ENCODE measurements at places on chromosomes 7 and 10. TPM values are rescaled to one million over a fixed set of nuclear protein-coding genes. Genes with fewer than 3 reads are reported as not detected.

The HOXA2 gene
- not detected for total RNA-seq

The OGDHL gene
- total RNA-seq, result not detected

DNA sequence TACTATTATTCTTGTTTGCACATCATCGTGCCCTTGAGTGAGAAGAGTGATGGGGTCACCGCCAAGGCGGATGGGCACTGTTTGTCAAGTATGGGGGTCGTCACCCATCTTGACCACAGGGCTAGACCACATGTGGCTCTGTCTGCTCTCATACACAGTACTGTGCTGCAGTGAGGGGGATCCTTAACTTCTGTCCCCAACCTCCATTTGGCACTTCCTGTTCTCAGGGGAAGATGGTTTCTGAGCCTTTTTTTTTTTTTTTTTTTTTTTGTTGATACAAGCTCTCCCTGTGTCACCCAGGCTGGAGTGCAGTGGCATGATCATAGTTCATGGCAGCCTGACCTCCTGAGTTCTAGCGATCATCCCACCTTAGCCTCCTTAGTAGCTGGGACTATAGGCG is 13.6 kb downstream of the WBP1L start:
- H3K27me3 ChIP-seq, result no peaks in the 10 kb centered on the region
- H3K36me3 ChIP-seq, result no peaks in the 10 kb centered on the region
- DNase-seq, result no peak
- H3K4me3 ChIP-seq, result no peak overlapping the region

DNA sequence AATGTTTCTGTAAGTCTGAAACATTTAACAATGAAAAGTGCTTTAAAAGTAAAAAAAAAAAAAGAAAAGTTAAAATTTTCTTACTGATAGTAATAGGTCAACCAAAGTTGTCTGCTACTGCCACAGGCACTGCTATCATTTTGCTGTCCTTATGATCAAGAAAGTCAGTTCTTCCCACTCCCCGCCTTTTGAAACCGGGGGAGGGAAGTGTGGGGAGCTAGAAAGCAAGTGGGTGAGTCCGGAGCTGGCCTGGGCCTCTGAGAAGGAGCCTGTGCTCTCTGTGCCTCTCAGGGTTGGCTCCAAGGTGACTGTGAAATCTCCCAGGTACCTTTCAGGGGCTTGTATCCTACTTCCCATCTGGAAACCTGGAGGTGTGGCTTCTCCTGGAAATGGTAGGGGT is 7.3 kb downstream of the C7orf57 start:
- H3K36me3 ChIP-seq, result no peaks in the 10 kb centered on the region
- peaks cover 23% of the 10 kb centered on the region for H3K4me1 ChIP-seq
- peaks cover 6% of the 10 kb centered on the region for H3K27me3 ChIP-seq
- no peak for DNase-seq
- H3K4me3 ChIP-seq, result peak overlapping the region; percentile 25
- H3K27ac ChIP-seq, result peak overlapping the region; percentile 69

- no peak overlapping the region for H3K4me3 ChIP-seq
- peaks cover 3% of the 10 kb centered on the region for H3K36me3 ChIP-seq
- peaks cover 37% of the 10 kb centered on the region for H3K27me3 ChIP-seq
Observed at GRCh38 chr10:70907637-70908405, 19.5 kb upstream of the PCBD1 start.

DNA sequence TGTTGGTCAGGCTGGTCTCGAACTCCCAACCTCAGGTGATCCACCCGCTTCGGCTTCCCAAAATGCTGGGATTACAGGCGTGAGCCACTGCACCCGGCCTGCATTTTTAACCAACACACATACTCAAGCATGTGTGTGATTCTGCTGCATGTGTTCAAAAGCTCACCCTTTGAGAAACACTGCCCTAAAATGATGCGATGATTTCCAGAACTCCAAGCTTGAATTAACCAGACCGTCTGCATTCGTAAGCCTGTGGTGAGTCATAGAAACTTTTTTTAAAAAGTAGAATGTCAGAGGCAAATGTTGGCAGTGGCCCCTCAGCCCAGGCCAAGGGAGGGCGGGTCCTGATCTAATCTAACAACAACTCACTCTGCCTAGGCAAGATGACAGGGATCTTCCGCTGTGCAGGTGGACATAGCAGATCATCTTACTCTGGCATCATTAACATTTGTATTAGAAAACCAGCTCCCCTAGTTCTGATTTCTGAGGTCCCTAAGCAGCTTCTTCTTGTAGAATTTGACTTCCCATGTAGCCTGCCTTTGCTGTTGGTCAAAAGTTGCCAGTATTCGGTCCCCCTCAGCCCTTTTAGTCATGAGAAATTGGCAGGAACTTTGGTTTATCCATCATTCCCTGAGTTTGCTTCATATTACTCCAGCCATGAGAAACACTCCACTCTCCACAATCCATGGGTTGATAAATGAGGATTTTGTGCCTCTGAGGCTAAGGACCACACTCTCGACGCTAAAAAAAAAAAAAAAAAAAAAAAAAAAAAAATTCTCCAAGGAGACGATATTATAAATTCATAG is 190.4 kb downstream of the SKIDA1 start:
- H3K4me3 ChIP-seq, result no peak overlapping the region
- no peak for DNase-seq
- H3K36me3 ChIP-seq, result peaks cover 2% of the 10 kb centered on the region

- no peak overlapping the region for H3K4me3 ChIP-seq
- no peak for DNase-seq
- no peak overlapping the region for H3K27ac ChIP-seq
- peaks cover 14% of the 10 kb centered on the region for H3K4me1 ChIP-seq
- H3K27me3 ChIP-seq, result peaks cover 35% of the 10 kb centered on the region
- H3K36me3 ChIP-seq, result peaks cover 6% of the 10 kb centered on the region
Observed at GRCh38 chr10:49212783-49213182, 24.6 kb upstream of the TMEM273 start.

GRCh38 chr7:45920502-45921380 is at the start of gene IGFBP3:
IGFBP3 (minus strand) TSS chr7:45921272; CDS start chr7:45921140, 132 bp downstream.
- H3K4me1 ChIP-seq, result peaks cover 23% of the 10 kb centered on the region
- H3K4me3 ChIP-seq, result peak within 1 kb of the TSS; percentile 87
- H3K27ac ChIP-seq, result no peak within 1 kb of the TSS
- H3K36me3 ChIP-seq, result no peaks in the 10 kb centered on the region

Measured in T-helper 17 cell (primary cell).